C1 segment of cervical spinal cord (tissue), 14 donors: ENCODE measurements at places on chromosomes 5 and 9.

DNA sequence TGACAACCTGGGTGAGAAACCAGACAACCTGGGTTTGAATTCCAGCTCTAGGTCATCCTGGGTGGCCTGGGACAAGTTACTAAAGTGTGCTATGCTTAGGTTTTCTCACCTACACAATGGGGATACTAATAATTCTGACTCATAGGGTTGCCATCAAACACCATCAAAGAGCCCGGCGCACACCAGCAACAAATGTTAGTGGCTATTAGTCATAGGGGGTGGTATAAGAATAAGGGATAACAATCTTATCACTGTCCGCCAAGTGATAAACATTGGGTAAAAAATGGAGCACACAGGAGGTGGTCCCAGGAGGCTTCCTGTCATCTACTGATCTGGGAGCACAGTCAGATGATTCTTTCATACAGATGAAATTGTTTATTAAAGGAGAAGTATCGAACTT, 61.4 kb upstream of the AFAP1L1 start:
- no peak for DNase-seq

- DNase-seq: no peak
Observed at GRCh38 chr5:169175733-169176132, 125.2 kb downstream of the SLIT3 start.

- no peak for DNase-seq
Observed at GRCh38 chr5:150264667-150265603, 24.6 kb downstream of the CAMK2A start.

DNA sequence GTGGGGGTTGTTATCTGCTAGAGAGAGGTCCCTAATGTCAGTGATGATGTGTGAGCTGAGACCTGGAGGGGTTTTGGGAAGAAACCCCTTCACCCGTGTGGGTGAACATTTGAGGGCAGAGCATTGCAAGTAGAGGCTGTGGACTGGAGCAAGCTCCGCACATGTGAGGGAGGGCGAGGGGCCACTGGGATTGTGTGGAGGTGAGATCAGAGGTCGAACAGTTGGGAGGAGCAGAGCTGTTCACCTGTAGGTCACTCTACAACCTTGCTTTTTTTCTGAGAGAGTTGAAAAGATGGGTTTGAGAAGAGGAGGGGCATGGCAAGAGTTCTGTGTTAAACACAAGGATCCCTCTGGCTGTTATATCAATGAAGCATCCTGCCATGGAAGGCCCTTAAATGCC, 480.4 kb upstream of the ZNF608 start:
- DNase-seq: no peak

DNA sequence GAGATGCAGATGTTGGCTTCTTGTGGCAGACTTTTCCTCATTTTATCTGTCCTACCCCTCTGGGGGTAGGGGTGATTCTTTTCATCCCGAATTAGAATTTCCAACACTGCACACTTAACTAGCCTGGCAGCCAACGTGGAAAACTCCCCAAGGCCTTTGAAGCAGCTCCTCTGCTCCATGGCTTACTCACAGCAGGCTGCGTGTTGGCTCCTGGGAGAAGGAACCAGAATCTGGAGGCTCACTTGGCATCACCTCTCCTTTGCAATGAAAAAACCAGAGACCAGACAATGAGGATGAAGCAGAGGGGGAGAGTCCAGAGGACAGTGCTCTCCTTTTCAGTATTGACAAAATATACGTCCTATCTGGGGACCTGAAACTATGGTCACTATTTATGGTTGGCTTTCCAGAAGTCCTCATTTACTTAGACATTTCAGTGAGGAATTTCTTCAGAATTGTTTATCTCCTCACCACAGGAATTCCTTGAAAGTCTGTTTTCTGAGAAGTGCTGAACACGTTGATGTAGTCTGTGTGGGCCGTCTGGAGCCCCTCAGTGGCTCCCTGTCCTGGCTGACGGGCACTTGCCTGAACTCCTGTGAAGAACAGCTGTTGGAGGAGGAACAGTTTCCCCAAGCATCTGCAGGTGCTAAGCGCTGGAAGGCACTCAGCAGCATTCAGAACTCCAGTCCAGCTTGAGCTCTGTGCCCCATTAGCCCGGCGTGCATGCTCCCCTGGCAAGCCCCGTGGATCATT, 231.3 kb downstream of the RFK start:
- no peak for DNase-seq

DNA sequence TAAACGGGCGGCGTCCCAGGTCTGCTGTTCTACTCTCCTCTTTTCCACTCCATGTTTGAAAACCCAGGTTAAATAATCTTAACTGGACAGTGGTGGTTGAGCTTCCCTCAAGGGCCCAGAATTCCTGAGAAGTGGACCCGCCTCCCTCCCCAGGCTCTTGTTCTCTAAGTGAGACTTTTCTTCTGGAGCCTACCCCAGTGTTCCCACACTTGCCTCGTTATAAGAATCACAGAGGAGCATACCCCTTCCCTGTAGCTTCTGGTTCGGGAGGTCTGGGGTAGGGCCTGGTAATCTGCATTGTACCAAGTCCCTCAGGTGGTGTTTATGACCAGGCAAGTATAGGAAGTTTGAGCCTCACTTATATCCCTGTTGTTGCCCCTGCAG, 12.0 kb downstream of the PSD2 start:
- DNase-seq: no peak

GRCh38 chr5:168422431-168422830, 63.8 kb upstream of the RARS1 start:
- no peak for DNase-seq

DNA sequence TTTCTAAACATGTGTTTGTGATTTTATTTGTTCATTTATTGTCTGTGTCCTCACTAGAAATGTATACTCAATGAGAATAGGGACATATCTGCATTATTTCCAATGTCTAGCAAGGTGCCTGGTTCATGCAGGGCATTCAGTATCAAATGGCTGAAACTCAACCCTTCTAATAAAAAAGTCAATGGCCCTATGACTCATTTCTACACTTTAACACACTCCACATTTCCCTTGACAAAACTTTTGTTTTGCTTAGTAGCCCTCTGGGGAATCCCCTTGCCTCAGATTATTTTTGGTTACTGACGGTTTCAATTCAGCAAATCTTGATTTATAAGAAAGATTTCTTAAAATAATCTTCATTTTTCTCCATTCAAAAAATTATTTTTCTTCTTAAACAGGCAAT, 206.0 kb upstream of the DMRTA1 start:
- no peak for DNase-seq

DNA sequence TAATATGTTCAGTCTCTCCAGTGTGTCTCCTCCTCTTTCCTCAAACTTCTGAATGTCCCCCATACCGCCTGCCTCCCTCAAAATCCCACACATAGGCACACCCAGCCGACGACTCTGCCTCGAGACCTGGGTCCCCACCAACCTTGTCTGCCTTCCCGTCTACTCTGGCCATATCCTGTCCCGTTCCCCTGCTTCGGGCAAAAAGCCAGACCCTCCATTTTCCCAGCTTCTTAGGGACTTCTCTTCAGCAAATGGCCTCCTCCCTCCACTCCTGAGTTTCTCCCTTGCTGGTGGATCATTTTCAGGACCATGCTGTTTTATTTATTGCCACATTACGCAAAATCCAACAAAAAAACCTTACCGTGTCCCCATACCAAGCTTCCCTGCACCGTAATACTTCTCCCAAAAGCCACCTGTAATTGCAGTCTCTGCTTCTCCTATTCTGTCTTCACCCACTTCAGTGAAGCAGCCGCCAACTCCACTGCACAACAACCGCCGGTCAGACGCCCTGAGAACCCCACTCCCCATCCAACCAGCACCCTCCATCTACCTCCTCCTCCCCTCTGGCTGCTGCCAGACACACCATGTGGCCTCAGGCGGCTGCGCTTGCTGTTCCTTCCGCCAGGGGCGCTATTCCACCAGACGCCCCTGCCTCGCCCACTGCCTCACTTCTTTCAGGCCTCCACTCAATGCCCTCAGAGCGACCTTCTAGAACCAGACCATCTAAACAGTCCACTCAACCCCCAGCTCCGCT, 117.0 kb downstream of the TRPM6 start:
- no peak for DNase-seq

DNA sequence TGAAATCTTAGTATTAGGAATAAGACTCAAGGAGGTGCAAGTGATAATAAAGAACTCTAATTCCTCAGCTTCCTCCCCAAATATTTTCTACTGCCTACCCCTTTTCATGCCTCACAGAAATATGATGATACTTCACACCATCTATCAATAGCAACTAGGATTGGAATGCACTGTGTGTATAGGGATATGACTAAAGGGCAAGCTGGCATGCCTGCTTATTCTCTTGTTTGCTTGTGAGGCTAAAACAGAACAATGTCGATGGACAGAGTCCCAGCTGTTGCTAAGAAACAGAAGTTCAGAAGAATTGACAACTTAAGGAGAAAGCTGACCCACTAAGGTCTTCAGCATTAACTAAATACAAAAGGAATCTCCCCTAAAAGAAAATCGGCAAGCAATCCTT, 9.7 kb upstream of the CHD1 start:
- DNase-seq: no peak

- no peak for DNase-seq
Observed at GRCh38 chr5:2569774-2570542, 181.5 kb downstream of the IRX2 start.

- DNase-seq: no peak
Observed at GRCh38 chr9:131733541-131734061, 6.3 kb downstream of the RAPGEF1 start.

- DNase-seq: no peak
Observed at GRCh38 chr5:132388244-132389050, 18.9 kb downstream of the SLC22A5 start.

GRCh38 chr5:170427672-170428236, 38.6 kb upstream of the KCNMB1 start:
- no peak for DNase-seq

GRCh38 chr5:141208478-141208877, at the start of gene PCDHB12:
Gene PCDHB12 (plus strand): TSS chr5:141208719. CDS start chr5:141208908, 189 bp downstream.
- no peak for DNase-seq

DNA sequence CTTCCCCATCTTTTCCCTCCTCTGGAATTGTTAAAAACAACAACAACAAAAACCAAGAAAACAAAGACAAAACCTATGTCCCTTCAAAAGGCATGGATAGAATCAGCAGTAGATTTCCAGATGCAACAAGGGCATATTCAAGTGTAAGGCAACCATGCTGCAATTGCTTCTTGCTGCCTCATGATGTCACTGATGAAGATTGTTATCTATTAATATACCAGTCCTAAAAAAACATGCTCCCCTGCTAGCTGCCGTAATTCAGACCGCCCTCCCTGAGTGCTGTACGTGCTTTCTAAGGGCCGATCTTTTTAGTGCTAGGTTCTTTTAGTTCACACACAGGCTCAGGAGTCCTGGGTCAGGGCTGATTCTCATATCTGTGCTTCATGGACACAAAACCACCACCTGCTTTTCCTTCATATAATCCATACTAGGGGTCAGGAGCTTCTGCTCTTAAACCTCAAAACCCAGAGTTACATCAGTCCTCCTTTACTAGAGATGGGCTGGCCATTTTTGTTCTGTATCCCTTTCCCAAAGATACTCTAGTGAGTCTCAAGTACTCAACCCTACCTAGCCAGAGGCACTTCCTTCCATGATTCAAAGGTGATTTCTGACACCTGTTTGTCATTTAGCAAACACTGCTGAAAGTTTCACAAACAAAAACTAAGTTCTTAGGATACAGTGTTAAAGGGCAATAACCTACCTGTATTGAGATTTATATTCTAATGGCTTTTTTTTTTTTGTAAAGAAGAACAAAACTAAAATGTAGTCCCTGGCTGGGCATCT, 82.1 kb downstream of the GIN1 start:
- DNase-seq: no peak

GRCh38 chr5:151772029-151772845, 483 bp downstream of the G3BP1 start:
- peak; percentile 72 for DNase-seq

DNA sequence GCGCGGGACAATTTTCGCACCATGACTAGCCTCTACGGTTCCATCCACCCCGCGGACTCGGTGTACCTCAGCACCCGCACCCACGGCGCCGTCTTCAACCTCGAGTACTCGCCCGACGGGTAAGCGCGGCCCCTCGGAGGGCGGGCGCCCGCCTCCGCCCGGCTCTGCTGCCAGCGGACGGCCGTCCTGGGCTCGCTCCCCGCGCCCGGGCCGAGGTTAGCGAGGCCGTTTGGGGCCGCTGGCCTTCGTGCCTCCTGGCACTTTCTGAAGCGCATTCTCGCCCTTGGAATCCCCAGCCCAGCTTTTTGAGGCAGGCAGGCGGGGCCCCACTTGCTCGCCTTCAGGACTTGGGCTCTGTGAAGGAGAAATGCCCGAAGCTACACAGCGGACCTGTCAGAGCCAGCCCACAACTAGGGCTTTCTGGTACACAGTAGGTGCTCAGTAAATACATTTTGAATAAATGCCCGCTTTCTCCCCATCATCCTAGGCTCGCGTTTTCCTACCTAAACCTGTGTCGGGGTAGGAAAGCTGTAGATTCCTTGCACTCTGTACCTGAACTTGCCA, 772 bp downstream of the DCAF10 start:
- no peak for DNase-seq

GRCh38 chr5:123538670-123539459, 26.9 kb downstream of the CSNK1G3 start:
- no peak for DNase-seq

DNA sequence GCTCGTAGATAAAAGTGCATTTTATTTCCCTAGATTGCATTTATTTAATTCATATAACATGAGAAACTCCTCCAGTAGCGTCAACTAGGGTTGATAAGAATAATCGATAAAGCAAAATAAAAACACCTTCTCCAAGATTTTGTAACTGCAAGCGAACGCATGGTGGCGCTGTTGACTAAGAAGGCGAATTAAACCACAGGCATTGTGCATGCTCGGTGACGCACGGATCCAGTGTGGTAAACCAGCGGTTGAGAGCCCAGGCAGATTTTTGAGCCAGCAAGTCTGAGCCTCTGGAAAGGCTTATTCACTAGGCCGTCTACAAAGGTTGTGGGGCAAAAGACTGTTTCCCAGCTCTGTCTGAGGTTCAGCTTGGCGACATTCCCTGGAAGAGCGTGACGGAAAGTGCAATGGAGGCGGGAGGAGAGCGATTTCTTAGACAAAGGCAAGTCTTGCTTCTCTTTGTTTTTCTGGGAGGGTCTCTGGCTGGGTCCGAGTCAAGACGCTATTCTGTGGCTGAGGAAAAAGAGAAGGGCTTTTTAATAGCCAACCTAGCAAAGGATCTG, at the start of gene PCDHB3:
PCDHB3 (plus strand) TSS at position 231 of the 563 bp plus-strand sequence; CDS start at position 408, 177 bp downstream.
- DNase-seq: no peak

- no peak for DNase-seq
Observed at GRCh38 chr5:79642210-79642609, 30.0 kb downstream of the TENT2 start.

DNA sequence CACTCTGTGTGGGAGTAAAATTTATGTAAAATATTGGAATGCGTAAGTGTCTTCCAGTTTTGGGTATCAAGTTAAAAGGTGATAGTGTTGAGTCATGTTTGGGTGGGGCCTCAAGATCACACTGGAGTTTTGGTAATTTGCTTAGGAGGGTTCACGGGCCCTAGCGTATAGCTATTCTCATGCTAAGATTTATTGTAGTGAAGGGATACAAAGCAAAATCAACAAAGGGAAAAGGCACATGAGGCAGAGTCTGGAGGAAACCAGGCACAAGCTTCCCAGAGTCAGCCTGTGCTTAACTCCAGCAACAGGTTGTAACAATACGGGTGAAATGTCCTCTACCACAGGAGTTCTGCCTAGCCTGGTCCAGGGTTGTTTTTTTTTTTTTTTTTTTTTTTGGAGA, 20.2 kb downstream of the HSPA4 start:
- DNase-seq: no peak
